A549 treated with dexamethasone at 1 μM for 4 hours (cell line): ENCODE measurements at places on chromosomes 4 and X. TPM values are rescaled to one million over a fixed set of nuclear protein-coding genes. Genes with fewer than 3 reads are reported as not detected.

CENPVL2 gene
- total RNA-seq: not detected in 5 replicates

TLR3 gene
- 0.19 to 0.43 TPM (median 0.36 TPM) in 5 replicates for total RNA-seq

SRPX gene
- 8.1 to 9.8 TPM (median 8.7 TPM) in 5 replicates for total RNA-seq

FRMD7 gene
- total RNA-seq: not detected in 5 replicates
